NCI-H2171 (cell line): ENCODE measurements at places on chromosomes 16 and 17.

GRCh38 chr16:68375801-68376536 lies 65.2 kb downstream of the PRMT7 start:
- DNase-seq: no peak

- DNase-seq: no peak
Measured at GRCh38 chr16:57132470-57132869, 40.1 kb downstream of the CPNE2 start.

DNA sequence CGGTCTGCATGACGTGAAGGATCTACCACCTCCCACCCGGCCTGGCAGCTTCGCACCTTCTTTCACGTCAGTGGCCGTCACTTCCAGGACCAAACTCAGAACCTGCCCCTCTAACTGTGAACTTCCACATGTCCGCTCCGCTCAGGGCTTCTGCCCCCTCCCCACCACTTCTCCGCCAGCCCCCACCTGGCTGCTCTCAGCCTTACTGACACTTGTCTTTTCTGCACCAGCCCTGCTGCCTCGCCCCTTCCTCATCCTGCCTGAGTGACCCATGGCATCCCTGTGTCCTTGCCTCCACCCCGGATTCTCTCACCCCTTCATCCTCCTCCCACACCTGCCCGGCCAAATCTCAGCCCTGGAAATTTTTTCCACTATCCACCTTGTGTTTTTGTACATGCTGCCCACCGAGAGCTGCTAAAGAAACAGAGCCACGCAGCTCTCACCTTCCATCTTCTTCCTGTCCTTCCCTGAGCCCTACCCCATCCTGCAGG lies 14.2 kb downstream of the PIMREG start:
- no peak for DNase-seq

DNA sequence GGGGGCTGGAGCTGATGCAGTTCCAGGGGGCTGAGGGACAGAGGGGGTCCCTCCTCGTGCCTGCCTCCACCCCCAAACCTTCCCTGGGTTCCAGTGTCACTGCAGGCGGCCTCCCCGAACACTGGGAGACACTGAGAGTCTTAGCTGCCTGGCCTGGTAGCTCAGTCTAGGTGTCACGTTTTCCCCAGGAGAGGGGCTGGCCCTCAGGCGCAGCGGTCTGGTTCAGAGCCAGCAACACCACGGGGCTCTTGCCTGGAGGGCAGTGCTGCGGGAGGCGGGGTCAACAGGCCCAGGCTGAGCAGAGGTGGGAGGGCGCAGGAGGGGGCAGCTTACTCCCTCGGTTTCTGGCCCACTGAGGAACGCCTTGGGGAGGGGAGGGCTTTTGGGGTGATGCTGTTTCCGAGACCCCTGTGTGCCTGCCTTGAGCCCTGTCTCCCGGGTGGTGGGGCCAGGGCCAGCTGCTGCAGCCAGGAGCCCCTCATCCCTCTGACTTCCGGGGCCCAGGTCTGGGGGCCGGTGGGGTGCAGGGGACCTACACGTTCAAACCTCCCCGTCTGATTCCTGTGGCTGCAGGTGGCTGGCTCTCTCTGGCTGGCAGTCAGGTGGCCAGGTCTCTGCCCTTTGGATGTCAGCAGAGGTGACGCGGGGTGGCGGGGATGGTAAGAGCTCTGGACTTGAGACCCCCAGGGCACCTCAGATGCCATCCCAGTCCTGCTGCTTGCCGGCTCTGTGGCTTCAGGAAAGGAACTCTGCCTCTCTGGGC lies 89.3 kb upstream of the GSE1 start:
- no peak for DNase-seq

- no peak for DNase-seq
Measured at GRCh38 chr17:75861927-75862317, 6.8 kb upstream of the WBP2 start.

DNA sequence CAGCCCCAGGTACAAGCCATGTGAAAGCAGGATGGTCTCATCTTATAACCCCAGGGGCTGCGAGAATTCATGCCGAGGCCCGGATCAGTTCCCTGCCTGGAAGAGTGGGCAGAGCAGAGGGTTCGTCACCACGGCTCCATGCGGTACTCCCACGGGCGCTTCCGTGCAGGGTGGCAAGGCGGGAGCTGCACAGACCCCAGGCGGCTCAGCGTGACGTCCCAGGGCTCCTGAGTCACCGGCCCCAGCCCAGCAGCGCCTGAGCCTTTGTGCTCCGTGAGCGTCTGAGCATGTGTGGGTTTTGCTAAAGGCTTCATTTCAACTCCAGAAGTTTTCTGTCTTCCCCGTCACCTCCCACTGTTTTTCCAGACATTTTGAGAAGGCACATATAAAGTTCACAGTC lies 71.2 kb upstream of the CHMP6 start:
- DNase-seq: no peak

- DNase-seq: no peak
Measured at GRCh38 chr17:49582789-49583188, 7.1 kb downstream of the NXPH3 start.
